ENCODE measurements at places on chromosomes 3 and 15. TPM values are rescaled to one million over a fixed set of nuclear protein-coding genes. Genes with fewer than 3 reads are reported as not detected.
A peak's percentile ranks its signal among the peaks of the same experiment; 100 is the strongest.

Gene ZNF80
- total RNA-seq: 0.15 TPM

Gene LRRC31
- not detected for total RNA-seq

DNA sequence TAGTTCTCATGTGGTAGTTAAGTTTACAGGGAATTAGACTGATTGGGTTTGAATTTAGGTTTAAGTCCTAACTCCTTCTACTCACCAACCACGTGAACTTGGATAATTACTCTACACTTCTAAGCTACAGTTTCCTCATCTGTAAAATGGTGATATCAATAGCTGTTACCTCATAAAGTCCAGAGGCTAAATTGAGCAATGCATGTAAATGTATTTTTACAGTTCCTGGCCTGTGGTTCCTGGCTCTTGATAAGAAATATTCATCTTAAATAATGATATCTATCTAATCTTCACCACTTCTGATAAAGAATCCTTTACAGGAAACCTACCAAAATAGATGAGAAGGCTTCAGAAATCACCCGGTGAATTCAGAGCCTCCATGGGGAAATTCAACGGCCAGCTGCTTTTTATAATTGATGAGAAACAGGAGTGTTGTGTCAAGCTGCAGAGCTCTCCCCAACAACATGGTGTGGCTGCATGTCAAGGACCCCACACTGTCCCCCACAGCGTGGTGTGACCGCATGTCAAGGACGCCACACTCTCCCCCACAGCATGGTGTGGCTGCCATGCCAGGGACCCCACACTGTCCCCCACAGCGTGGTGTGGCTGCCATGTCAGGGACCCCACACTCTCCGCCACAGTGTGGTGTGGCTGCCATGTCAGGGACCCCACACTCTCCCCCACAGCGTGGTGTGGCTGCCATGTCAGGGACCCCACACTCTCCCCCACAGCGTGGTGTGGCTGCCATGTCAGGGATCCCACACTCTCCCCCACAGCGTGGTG lies 80.8 kb upstream of the PEX5L start:
- no peak for DNase-seq

DNA sequence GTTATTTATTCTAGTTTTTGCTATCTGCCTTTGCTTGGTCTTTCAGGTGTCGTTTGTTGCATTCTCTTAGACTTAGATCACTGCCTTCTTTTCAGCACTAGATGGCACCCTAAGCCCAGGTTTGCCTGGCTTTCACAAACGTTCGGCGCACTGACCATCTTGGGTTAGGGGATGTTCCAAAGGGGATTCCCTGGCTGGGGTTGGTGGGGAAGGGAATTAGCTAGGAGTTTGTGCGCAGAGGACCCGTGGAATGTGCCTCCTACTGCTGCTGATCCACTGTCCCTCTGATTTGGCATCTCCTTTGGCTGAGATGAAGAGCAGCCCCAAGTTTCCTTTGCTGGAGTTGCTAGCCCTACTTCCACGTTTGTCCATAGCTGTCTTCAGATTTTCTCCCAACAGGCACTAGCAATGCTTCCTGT lies 33.9 kb downstream of the PFN2 start:
- DNase-seq: peak; percentile 57

Gene BNC1
- 0.13 TPM for total RNA-seq

Gene IL5RA
- total RNA-seq: 0.18 TPM

- no peak for DNase-seq
Observed at GRCh38 chr15:57611938-57612337, 20.2 kb downstream of the MYZAP start.

All from aorta (tissue), 5 donors.